ENCODE measurements at places on chromosomes 7 and 10.

DNA sequence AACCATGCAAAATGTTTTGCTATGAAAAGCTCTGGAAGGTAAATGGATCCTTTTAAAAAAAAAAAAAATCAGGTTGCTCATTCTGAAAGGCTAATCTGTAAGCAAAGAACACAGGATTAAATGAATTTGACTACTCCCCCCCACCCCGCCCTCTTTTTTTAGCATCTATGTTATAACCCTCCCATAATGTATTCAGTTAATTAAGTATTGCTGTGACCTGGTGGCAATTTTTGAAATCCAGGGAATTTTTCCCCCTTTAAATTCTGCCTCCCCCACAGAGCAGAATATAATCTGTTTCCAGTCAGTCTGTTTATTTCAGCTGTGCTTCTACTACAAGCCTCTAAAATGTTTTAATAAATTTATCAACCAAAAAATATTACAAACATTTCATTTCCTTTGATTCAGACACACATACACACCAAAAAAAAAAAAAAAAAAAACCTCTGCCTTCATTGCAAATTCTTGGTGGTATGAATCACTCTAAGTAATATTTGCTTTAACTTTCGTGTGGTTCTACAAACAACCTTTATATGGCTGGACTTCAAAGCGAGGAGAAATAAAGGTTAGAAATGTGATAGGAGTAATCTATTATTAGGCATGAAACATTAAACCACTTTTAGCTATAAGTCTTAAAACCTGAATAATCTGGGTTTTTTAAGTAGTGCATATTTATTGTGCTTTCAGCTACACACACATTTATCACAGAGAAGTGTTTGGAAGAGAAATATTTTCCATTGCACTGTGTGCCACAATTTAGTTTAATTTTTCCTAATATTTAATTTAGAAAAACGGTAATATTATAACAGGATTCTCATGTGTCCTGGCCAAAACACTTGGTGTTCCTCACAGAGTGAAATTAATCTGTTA is 64.4 kb upstream of the ARID5B start:
- DNase-seq, result no peak

GRCh38 chr7:94250124-94250523 is 144.6 kb upstream of the COL1A2 start:
- DNase-seq, result no peak

GRCh38 chr7:2893411-2893861 is 49.3 kb upstream of the GNA12 start:
- DNase-seq, result no peak

GRCh38 chr10:33087152-33087551 is 129.1 kb upstream of the ITGB1 start:
- no peak for DNase-seq

DNA sequence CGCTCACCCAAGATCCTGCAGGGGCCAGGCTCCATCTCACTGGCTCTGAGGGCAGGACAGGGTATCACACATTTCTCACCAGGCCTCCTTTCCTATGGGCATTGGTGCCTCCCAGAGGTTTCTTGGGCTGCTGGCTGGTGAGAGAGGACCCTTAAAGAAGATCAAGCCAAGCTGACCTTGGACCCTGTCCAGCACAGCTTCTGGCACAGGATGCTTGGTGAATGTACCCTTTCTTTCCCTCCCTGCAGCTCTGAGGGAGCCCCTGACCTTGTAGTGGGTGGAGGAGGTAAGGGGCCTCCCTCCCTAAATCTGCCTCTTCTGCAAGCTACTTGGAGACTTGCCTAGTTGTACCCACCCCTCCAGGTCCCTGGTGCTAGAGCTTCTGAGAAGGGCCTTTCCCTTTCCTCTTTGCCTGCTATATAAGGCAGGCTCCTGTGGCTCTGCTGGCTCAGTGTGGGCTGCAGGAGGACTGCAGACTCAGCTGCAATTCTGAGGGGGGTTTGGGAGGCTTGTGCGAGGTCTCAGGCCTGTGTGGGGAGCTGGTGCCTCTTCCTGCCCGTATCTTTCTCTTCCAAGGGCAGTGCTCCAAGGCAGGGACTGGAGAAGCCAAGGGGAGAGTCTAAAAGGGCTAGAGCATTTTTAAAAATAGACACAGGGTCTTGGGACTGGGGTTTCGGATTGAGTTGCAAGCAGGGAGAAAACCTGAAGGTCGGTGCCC is 11.7 kb upstream of the TRIM8 start:
- no peak for DNase-seq

DNA sequence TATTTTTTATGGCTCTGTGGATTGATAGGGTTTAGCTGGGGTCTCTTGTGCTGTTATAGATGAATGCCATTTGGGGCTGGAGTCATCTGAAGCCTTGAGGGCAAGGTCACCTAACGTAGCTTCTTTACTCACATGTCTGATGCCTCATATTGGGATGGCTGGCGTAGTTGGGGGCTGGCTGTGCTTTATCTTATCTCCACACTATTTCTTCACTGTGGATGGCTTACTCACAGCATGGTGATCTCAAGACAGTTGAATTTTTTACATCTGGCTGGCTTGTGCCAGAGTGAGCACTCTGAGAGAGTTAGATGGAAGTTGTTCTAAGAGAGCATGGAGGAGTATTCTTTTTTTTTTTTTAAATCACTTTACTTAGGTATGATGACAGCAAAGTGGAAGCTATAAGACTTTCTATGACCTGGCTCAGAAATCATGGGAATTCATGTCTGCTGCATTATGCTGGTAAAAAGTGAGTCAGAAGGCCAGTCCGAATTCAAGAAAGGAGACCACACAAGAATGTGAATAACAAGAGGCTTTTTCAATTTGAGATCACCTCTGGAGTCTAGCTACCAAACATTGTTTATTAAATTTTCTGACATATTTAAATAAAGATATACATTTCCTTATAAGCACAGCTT is 252.4 kb upstream of the TPK1 start:
- DNase-seq, result no peak

DNA sequence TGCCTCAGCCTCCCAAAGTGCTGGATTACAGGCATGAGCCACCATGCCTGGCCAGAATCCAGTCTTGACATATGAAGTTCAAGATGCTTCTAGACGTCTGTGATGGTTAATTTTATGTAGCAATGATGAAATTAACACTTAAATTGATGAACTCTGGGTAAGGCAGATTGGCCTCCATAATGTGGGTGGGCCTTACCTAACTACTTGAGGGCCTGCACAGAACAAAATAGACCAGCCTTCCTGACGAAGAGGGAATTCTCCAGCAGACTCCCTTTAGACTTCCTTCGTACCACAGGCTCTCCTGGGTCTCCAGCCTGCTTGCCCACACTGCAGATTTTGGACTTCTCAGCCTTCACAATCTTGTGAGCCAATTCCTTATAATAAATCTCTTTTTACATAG is 4.7 kb downstream of the CDNF start:
- no peak for DNase-seq

- DNase-seq, result no peak
Observed at GRCh38 chr7:34026481-34027190, 121.3 kb downstream of the BMPER start.

DNA sequence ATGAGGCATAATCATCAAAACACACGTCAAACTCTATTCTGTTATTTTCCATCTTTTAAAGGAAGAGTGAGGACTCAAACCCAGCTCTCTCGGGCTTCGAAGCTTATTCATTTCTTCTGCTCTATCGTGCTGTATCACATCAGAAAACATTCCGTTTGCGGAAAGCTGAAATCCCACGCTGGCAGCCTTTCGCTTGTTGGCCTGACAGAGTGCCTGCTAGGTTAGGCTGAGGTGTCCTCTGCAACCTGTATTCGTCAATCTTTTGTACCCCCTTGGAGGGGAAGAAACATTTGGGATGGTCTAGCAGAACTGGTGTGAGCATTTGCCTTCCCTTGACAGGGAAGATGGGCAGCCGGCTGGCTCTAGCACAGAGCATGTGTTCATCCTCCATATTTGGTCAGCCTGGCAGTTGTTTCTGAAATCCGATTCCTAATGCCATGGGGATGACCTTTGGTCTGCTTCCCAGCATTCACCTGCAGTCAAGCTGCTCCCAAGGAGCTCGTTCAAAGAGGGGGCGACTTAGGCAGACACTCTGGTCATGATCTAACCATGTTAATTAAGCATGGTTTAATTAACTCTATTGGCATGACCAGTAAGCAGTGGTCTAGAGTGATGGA is 55.2 kb downstream of the TACC2 start:
- no peak for DNase-seq

GRCh38 chr7:16430133-16430532 is 8.8 kb upstream of the CRPPA start:
- no peak for DNase-seq

DNA sequence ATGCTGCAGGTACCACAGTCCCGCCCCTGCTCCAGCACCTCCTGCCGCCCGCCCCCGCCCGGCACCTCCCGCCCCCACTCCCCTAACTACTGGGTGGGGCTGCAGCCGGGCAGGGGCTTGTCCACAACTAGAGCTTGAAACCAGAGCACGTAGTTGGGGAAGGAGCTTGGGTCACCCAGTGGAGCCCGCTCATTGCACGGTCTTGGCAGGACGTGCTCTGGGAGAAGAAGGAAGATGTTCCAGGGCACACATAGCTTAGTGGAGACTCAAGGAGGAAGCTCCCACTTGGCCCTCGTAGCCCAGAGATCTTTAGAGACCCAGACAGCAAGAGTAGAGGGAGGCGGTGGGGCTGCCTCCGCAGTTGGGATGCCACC is 692 bp downstream of the IGFBP1 start:
- no peak for DNase-seq

DNA sequence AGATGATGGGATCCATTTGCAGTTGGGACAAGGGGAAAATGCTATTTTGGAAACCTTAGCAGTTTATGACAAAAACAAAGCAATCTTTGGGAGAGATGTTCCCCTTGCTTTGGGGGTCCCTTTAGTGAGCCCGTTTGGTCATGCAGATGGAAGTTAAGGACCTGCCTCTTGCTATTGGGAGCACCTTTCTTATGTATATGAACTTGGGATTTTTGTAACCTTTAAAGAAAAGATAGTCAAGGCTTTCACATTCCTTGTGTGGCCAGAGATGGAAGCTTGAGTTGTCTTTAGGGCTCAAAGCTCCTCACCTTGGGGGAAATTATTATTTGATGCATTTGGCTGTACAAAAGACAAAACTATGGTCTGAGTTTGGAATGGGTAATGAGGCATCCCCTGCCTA is 179.0 kb upstream of the PLPP4 start:
- DNase-seq, result no peak

DNA sequence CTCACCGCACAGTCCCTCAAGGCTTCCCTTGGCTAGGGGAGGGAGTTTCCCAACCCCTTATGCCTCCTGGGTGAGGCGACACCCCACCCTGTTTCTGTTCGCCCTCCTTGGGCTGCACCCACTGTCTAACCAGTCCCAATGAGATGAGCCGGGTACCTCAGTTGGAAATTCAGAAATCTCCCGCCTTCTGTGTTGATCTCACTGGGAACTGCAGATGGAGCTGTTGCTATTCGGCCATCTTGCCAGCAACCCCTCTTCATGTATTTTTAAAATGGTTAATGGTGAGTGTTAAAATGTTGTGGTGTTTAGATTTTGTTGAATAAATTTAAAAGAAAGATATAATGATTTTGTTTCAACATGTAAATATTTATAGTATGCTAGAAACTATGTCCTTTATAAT is 22.0 kb downstream of the UMAD1 start:
- no peak for DNase-seq

- no peak for DNase-seq
Observed at GRCh38 chr10:61869774-61870525, 31.5 kb upstream of the ARID5B start.

GRCh38 chr10:60732807-60733516 is 45.3 kb upstream of the CDK1 start:
- DNase-seq, result no peak

GRCh38 chr7:39816462-39817060 is 133.5 kb upstream of the CDK13 start:
- DNase-seq, result no peak

DNA sequence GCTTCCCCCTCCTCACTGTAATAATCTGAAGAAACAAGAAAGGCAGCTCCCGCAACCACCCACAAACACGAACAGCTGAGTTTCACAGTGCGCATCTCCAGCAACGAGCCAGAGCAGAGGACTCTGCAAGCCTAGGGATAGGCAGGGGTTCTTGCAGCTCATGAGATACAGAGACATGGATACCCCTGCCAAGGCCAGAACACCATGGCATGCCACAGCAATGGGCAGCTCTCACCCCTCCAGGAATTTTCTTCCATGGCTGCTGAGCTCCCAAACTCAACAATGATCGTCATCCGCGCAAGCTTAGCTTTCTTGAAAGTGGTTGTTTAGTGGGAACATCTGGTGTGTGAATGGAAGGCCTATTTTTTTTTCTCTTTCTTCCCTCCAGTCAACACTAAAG is 637.3 kb downstream of the SORCS3 start:
- DNase-seq, result no peak

- DNase-seq, result no peak
Observed at GRCh38 chr10:46520381-46520780, 36.1 kb downstream of the GPRIN2 start.

DNA sequence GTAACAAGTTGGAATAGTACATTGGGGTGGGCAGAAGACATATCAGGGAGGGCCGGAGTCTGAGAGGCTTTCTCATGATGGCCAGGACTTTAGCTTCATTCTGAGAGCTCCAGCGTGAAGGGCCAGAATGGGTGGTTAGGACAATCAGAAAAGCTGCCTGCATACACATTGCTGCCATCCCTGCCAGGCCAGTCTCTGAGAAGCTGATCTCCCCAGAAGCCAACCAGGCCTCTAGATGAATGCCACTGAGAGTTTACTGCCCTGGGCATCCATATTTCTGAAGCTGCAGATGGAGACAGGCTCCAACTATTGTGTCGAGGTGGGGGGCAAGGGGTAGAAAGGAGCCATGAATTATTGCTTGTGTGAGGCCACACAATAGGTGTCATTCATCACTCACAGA is 32.0 kb upstream of the ARHGAP22 start:
- no peak for DNase-seq

- DNase-seq, result no peak
Observed at GRCh38 chr7:121336579-121336978, 7.8 kb downstream of the WNT16 start.

DNA sequence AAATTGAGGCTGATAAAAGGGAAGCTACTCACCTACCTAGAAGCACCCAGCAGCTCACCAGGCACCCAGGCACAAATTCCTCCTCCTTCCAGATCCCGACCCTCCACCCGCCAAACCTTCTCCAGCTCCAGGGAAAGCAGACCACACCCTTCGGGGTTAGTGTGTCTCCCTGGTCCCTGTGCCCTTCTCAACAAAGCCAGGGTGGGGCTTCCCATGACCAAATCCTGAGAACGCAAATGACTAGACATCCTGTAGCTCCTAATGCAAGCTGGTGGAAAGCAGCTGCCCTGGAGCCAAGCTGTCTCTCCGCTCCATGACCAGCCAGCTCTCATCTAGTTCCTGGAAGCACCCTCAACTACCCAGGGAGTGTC is 4.4 kb downstream of the TBX20 start:
- no peak for DNase-seq

DNA sequence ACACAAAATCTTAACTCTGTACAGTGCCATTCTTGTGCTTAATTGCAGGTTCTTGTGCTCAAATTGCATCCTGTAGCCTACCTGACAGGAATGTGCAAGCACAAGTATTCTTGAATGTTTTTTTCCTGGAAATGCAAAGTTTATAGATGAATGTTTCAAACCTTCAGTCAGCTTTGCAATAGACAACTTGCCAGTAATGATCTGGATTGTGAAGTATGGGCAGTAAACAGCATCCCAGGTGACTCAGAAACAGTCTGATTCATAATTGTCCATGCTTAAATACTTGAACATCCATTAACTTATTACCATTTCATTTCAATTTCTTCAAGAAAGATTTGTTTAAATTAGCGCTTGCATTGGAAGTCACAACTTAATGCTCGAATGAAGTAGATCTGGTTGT is 347.2 kb downstream of the SDK1 start:
- DNase-seq, result no peak

GRCh38 chr10:784403-785088 is 95.1 kb upstream of the DIP2C start:
- DNase-seq, result no peak

- no peak for DNase-seq
Observed at GRCh38 chr7:158633055-158633956, 45.7 kb upstream of the PTPRN2 start.
